CD14-positive monocyte (primary cell): ENCODE measurements at places on chromosomes 3 and 15. TPM values are rescaled to one million over a fixed set of nuclear protein-coding genes. Genes with fewer than 3 reads are reported as not detected.
A peak's percentile ranks its signal among the peaks of the same experiment; 100 is the strongest.

The CHRNB4 gene
- polyA plus RNA-seq: not detected

The CLRN1 gene
- polyA plus RNA-seq: not detected in 2 replicates

The GHRL gene
- polyA plus RNA-seq: 9.9 and 13.1 TPM in 2 replicates

- no peak overlapping the region for H3K27ac ChIP-seq
- H3K4me3 ChIP-seq: no peak overlapping the region
- H3K27me3 ChIP-seq: no peaks in the 10 kb centered on the region
- no peaks in the 10 kb centered on the region for H3K4me1 ChIP-seq
- no peaks in the 10 kb centered on the region for H3K36me3 ChIP-seq
- no peak for DNase-seq
Measured at GRCh38 chr3:147924755-147925154, 515.6 kb downstream of the ZIC1 start.

- H3K27ac ChIP-seq: no peak overlapping the region
- no peak overlapping the region for H3K4me3 ChIP-seq
- H3K4me1 ChIP-seq: no peaks in the 10 kb centered on the region
- no peaks in the 10 kb centered on the region for H3K27me3 ChIP-seq
Measured at GRCh38 chr3:46036191-46036590, 8.9 kb upstream of the XCR1 start.

GRCh38 chr3:34132069-34132692 is 333.8 kb downstream of the PDCD6IP start:
- no peaks in the 10 kb centered on the region for H3K27me3 ChIP-seq
- no peaks in the 10 kb centered on the region for H3K4me1 ChIP-seq
- no peak overlapping the region for H3K27ac ChIP-seq
- no peak overlapping the region for H3K4me3 ChIP-seq

GRCh38 chr3:71022551-71023335 is 560.8 kb downstream of the FOXP1 start:
- no peaks in the 10 kb centered on the region for H3K27me3 ChIP-seq
- H3K4me1 ChIP-seq: peaks cover 7% of the 10 kb centered on the region
- H3K27ac ChIP-seq: no peak overlapping the region

- no peak for DNase-seq
- H3K4me3 ChIP-seq: no peak overlapping the region
- no peaks in the 10 kb centered on the region for H3K27me3 ChIP-seq
Measured at GRCh38 chr15:55535436-55535835, 27.4 kb upstream of the DNAAF4 start.

DNA sequence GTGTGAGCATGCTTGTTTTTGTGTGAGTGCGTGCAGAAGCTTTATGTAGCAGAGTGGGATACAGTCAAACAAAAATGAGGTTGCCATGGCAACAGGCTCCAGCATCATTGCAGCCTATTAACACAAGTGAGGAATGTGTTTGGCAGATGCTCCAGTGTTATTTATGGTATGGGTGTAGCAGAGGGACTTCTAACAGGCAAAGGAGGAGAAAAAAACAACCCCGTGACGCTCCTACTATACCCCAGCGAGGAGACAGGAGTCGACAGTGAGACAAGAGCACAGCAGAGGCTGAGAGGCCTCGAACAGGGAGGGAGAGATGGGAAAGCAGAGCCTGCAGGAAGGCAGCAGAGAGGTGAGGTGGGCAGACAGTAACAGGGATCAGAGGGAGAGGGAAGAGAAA is 4.9 kb downstream of the ADCY5 start:
- peaks cover 18% of the 10 kb centered on the region for H3K27me3 ChIP-seq
- no peak for DNase-seq
- H3K4me3 ChIP-seq: no peak overlapping the region
- peaks cover 7% of the 10 kb centered on the region for H3K4me1 ChIP-seq
- H3K36me3 ChIP-seq: no peaks in the 10 kb centered on the region

GRCh38 chr15:48888836-48889235 is 10.9 kb downstream of the EID1 start:
- H3K27ac ChIP-seq: no peak overlapping the region
- H3K36me3 ChIP-seq: no peaks in the 10 kb centered on the region
- H3K4me1 ChIP-seq: no peaks in the 10 kb centered on the region
- no peaks in the 10 kb centered on the region for H3K27me3 ChIP-seq
- no peak for DNase-seq

DNA sequence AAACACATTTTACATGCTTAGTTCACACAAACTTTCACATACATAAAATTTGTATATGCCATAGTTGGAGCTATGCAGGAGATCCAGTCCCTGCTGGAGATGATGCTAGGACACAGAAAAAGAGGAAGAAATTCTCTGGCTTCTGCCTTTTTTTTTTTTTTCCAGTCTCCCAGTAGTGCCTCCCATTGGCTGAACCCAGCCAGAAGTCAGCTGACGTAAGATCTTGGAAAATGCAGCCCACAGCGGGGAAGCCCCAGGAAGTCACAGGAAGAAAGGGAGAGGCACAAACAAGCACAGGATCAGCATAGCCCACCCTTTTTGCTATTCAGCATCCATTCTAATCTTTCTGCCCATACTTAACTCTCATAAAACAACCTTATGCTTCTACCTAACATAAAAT is 38.5 kb downstream of the SCN11A start:
- H3K27me3 ChIP-seq: no peaks in the 10 kb centered on the region
- DNase-seq: peak; percentile 20
- no peak overlapping the region for H3K4me3 ChIP-seq
- no peaks in the 10 kb centered on the region for H3K36me3 ChIP-seq
- no peak overlapping the region for H3K27ac ChIP-seq

DNA sequence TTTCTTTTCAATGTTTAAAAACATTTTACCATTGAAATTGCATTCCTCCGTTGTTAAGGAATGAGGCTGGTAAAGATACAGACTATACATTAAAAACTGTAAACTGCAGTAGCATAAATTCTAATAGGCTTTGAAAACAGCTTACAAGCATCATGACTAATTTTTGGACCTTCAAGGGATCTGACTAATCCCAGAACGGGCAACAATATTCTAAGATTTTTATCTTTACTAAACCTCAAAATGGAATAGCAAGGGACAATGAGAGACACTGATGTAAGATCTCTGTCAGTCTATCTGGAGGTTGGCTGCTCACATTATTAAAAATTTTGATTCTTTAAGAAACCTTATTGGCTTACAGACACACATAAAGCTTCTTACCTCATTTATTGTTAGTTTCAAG is 74.7 kb downstream of the BTD start:
- no peak for DNase-seq
- peaks cover 6% of the 10 kb centered on the region for H3K4me1 ChIP-seq
- no peaks in the 10 kb centered on the region for H3K36me3 ChIP-seq
- no peaks in the 10 kb centered on the region for H3K27me3 ChIP-seq
- no peak overlapping the region for H3K4me3 ChIP-seq

DNA sequence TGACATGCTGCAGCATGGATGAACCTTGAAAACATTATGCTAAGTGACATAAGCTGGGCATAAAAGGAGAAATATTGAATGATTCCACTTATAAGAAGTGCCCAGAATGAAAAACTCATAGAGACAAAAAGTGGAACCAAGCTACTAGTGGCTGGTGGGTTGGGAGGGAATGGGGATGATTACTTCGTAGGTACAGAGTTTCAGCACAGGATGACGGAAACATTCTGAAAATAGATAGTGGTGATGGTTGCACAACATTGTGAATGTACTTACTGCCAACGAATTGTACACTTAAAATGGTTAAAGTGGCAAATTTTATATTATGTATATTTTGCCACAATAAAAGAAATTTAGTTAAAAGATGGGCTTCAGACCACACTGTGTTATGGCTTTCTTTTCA is 93.6 kb downstream of the RPLP1 start:
- no peak for DNase-seq
- peaks cover 6% of the 10 kb centered on the region for H3K4me1 ChIP-seq
- no peaks in the 10 kb centered on the region for H3K27me3 ChIP-seq
- no peaks in the 10 kb centered on the region for H3K36me3 ChIP-seq
- H3K27ac ChIP-seq: no peak overlapping the region

DNA sequence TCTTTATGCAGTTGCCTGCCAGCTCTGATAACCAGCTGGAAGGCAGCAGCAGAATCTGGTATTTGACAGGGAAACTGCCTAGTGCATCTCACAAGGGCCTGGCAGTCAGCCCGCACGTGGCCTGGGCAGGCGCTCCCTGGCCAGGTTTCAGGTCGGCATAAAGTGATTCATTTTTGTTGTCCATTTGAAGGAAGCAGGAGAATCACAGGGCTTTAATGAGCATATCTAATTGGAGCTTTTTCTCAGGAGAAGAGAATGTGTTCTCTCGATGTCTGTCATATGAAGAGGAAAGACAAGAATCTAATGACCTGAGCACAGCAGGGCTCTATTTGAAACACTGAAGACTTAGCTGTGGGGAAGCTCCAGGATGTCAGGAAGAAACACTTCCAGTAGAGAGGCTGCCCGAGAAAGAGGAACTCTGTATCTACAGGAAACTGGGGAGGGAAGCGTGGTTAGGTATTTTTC is 98.8 kb upstream of the MB21D2 start:
- H3K36me3 ChIP-seq: no peaks in the 10 kb centered on the region
- H3K27ac ChIP-seq: no peak overlapping the region
- no peak overlapping the region for H3K4me3 ChIP-seq

DNA sequence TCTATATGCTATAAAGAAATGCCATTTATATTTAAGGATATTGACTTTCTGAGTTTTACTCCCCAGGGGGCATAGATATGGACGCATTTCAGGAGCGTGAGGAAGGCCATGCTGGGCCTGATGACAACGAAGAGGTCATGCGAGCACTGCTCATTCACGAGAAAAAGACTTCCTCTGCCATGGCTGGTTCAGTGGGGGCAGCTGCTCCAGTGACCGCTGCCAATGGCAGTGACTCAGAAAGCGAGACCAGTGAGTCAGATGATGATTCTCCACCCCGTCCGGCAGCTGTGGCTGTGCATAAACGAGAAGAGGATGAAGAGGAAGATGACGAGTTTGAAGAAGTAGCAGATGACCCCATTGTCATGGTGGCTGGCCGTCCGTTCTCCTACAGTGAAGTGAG is 38.4 kb downstream of the GTF2E1 start:
- H3K4me3 ChIP-seq: no peak overlapping the region
- peak; percentile 31 for DNase-seq
- H3K36me3 ChIP-seq: peaks cover 42% of the 10 kb centered on the region
- peak overlapping the region; percentile 28 for H3K27ac ChIP-seq

DNA sequence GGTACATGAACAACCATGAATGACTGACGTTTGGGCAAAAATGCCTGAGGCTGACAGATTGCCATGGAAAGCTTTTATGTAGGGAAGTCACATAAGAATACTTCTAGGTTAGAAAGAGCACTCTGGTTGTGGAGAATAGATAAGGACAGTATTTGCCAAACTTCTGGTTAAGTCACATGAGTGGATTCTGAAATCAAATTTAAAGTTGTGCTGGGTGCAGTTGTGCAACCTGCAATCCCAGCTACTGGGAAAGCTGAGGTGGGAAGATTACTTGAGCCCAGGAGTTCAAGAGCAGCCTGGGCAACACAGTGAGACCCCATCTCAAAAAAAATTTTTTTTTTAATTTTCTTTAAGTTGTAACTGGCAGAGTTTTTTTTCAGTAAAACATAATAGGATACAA is 7.2 kb upstream of the ZNF148 start:
- no peaks in the 10 kb centered on the region for H3K4me1 ChIP-seq
- no peak overlapping the region for H3K4me3 ChIP-seq
- H3K27ac ChIP-seq: no peak overlapping the region
- no peaks in the 10 kb centered on the region for H3K27me3 ChIP-seq

DNA sequence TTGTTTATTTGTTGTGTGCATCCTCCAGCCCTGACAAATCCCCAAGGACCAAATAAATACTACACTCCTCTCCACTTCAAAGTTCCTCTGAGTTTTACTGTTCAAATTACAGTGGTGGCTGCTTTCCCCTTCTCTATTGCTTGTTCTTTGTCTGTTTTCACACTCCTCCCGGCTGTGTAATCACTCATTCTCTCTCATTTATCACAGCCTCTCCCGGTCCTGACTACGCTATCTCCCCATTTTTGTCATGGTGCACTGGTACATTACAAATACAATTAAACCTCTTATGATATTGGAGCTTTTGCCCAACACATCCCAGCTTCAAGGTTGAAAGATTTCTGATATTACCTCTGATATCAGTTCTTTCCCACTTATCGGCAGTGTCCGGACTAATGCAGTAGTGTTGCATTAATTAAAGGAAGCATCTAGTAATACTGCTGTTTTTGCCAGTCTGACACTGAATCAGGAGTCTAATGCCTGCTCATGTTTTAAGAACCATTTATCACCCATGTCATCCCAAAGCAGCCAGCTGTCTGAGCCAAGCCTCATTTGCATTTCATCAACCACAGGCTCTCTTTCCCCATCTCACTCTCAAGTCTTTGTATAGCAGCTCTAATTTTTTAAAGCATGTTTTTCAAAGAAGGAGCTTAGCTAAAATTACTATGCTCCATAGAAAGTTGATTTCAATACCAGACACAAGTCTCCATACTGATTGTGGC is 740.5 kb downstream of the ROBO2 start:
- H3K27me3 ChIP-seq: no peaks in the 10 kb centered on the region
- no peak overlapping the region for H3K27ac ChIP-seq

DNA sequence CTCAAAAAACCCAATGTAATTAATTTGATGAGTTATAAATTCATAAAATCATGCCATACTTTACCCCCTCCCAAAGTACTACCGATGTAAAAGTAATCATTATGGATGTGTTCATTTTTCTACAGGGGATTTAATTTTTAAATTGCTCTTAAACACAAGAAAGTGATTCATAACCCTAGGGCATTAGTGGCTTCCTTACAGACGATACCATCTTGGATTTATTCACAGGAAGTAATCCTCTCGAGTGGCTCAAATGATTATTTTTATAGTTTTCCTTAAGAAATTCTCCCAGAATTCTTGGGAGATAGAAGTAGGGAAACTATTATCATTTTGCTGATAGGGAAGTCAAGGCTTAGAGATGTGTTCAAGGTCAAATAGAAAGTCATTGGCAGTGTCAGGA is 80.9 kb downstream of the PEX5L start:
- no peaks in the 10 kb centered on the region for H3K36me3 ChIP-seq
- peaks cover 14% of the 10 kb centered on the region for H3K4me1 ChIP-seq
- no peak overlapping the region for H3K4me3 ChIP-seq
- no peaks in the 10 kb centered on the region for H3K27me3 ChIP-seq
- no peak for DNase-seq
